H7 (cell line): ENCODE measurements at places on chromosomes 6 and 20.
A peak's percentile ranks its signal among the peaks of the same experiment; 100 is the strongest.

DNA sequence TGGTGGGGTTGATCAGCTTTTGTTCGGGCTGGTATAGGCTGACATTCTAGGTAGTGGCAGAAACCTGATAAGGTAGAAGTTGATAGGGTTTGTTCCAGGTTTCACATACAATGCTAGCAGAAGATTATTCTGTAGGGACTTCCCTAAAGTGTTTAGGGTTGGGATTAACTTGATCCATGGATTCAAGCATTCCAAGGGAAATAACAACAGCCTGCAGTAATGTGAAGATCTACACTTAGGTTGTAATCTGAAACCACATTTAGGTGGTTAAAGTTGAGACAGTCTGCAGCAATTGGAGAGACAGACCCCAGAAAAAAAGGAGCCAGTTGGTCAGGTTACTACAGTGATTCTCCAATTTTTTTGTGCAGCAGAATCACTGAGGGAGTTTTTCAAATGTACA lies 56.1 kb downstream of the GJA1 start:
- no peak for DNase-seq

GRCh38 chr20:43450841-43451799 lies 6.6 kb upstream of the SRSF6 start:
- DNase-seq = no peak

GRCh38 chr6:163974322-163974721 lies 559.8 kb downstream of the QKI start:
- no peak for DNase-seq

DNA sequence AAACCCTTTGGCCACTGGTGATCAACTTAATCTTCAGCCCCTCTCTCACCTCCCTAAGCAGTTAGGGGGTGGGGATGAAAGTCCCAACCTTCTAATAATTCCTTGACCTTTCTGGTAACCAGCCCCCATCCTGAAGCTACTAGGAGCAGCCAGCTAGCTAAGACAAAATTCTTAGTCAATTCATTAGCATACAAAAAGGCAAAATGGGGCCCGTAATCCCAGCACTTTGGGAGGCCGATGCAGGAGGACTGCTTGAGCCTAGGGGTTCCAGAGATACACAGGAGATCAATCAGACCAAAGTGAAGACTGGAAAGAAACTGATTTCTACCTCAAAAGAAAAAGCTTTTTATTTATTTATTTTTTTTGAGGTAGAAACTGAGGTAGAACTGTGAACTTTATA lies 1.8 kb downstream of the ASCC3 start:
- no peak for DNase-seq

DNA sequence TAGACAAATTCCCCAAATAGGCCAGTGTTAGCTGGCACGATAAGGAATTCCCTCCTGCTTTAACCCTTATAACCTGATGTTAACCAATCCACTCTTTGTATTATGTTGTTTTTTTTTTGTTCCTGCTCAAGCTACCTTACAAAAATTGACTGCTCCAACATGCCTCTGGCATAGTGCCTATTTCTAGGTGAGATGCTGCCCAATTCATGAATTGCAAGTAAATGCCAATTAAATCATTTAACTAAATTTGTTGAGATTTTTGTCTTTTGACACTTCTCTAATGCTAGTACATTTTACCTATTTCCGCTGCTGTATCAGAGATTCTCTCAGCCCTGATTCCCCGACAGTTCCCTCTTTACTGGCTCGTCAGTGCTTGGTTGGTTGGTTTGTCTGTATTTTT lies 66.5 kb downstream of the HECA start:
- no peak for DNase-seq

- no peak for DNase-seq
These were observed 356 bp upstream of the IRAK1BP1 start for GRCh38 chr6:78867020-78867369.

- DNase-seq = no peak
These were observed 632.7 kb upstream of the AGPAT4 start for GRCh38 chr6:161906571-161906970.

DNA sequence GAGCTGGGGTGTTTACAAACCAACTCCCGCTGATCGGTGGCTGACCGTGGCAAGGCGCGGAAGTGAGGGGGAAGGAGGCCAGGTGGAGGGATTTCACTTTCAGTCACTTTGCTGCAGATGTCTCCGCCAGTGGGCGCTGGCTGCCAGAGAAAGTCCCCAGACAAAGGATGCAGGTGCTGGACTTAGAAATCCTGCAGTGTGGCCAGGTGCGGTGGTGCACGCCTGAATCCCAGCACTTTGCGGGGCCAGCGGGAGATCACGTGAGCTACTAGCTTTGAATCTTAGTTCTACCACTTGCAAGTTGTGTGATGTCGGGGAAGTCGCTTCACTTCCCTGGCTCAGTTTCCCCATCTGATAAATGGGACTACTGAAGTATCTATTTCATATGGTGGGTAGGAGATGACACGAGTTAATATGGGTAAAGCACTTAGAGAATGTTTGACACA lies 180.4 kb downstream of the ZNF217 start:
- peak; percentile 74 for DNase-seq

DNA sequence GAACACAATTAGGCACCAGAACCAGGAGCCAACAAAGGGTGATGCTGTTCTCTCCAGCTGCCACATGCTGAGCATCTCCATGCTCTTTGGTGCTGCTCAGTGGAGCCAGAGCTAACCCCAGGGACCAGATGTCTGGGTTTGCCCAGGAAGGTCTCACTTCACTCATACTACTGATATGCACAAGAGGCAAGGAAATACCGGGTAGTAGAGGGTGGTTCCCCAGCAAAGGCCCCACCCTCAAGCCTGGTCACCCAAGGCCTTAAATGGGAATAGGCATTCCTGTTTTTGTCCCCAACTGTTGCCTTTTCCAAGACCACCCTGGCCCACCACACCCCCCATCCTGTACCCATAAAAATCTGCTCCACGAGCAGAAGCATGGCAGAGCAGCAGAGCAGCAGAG lies 204.5 kb upstream of the TAB2 start:
- no peak for DNase-seq

GRCh38 chr6:126118058-126118755 lies 131.9 kb downstream of the TRMT11 start:
- DNase-seq = no peak

- no peak for DNase-seq
These were observed 64.1 kb upstream of the RPS6KA2 start for GRCh38 chr6:166691199-166691598.

- peak; percentile 35 for DNase-seq
These were observed 171.1 kb downstream of the ADAT2 start for GRCh38 chr6:143279385-143279784.

- peak; percentile 58 for DNase-seq
These were observed 72.0 kb downstream of the BLOC1S5 start for GRCh38 chr6:7992002-7992815.

GRCh38 chr6:44339763-44340625 lies 2.5 kb upstream of the SPATS1 start:
- no peak for DNase-seq

GRCh38 chr6:165827190-165827518 lies 164.1 kb upstream of the PDE10A start:
- DNase-seq = no peak
